ENCODE measurements at places on chromosomes 5 and 9.

- DNase-seq, result no peak
These were observed 877 bp downstream of the SH3GLB2 start for GRCh38 chr9:129027224-129027684.

- no peak for DNase-seq
These were observed 2102.7 kb upstream of the WWC1 start for GRCh38 chr5:166188501-166189325.

- DNase-seq, result no peak
These were observed 133.8 kb downstream of the SPOCK1 start for GRCh38 chr5:137365126-137365865.

DNA sequence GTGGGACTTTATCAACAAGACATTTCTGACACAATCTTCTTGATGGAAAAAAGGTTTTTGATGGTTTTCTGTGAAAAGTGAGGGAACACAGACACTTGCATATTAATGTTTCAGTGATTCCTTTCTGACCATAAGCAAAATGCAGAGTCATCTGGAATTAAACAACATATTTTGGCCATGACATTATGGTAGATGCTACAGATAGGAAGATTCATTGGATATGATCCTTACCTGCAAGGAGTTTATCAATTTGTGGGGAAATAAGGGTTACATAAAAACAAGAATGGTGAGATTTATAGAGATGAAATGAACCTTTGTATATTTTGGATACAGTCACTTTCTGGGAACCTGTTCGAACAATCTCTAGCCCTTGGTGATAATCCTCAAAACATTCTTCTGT lies 155.3 kb upstream of the GNA14 start:
- no peak for DNase-seq

DNA sequence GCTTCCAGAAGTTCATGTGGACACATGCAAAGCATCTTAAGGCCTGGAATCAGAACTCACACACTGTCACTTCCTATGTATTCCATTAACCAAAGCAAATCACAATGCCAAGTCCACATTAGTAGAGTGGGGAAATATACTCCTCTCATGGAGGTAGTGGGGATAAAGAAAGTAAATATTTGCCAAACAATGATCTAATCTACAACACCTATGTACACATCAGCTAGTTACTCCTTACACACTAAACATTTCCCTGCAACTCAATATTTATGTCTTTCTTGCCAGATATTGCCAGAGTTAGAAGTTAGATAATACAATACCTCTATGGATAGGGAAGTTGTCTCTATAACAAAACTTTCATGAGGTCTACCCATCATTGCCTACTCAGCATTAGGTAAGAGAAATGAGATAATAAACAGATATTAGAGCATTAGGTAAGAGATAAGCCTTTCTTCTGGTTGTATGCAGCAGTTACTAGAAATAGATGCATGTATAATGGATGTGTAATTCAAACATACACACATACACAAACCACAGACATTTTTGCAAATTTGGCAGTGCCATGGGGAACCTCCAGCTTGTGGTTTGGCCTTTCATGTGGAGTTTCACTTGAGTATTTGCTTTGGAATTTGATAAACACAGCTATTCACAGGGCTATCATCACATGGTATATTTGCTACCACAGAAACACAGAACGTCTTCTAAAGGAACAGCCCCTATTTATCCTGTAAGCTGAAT lies 196.5 kb downstream of the TLE1 start:
- DNase-seq, result no peak

DNA sequence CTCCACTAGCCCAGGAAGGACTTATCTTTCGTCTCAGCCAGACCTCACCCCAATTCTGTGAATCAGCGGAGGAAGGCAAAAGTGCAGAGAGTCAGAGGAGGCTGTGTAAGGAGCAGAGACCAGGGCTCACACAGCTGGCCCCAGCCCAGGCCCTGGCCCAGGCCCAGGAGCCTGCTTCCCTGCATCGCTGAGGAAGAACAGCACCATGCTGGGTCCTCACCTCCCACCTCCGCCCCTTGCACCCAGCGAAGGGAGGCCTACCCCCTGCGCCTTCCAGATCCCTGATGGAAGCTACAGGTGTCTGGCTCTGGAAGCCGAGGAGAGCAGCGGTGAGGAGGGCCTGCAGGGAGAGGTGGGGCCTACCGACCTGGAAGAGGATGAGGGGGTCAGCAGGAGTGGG lies 22.3 kb upstream of the SYNPO start:
- no peak for DNase-seq

DNA sequence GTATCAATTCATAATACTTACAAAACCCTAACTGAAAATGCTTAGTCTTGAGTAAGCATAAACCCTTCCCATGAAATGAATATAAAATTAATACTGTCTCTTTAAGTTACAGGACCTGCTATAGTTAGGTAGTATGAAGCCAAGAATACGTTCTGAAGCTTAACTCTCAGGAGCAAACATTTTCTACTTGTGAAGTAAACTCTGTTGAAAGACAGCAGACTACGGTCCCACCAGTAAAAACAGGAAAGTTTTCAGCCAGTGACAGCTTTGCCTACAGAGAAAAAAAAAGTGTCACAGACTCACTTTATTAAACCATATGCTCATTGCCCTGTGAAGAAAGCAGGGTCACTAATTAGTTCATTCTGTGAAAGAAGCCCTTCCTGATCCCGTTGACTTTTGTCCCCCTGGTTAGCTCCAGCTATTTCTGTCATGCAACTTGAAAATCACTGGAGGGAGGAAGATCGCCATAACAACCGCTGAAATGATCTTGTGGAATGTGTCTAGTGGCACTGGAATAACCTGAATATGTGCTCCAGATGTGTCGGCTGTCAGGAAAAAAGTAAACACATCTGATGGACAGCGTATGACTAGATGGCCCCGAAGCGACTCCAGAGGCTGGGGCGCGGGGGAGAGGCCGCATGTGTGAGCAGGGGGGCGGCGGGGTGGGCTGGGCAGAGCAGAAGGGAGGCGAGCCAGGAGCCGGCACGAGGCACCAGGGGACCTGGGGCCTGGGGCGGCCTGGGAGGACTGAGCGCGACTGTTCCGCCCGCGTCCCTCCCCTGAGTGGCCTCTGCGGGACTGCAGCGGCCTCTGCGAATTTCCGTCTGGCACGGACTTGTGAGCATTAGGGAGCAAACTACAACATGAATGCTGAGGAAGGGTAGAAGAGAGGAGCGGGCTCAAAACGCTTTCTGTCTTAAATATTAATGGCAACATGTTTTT lies 41.9 kb downstream of the BNC2 start:
- no peak for DNase-seq

- no peak for DNase-seq
These were observed 32.3 kb upstream of the ADAMTS2 start for GRCh38 chr5:179377421-179378115.

GRCh38 chr9:127505396-127506116 lies 54.2 kb downstream of the LRSAM1 start:
- no peak for DNase-seq

GRCh38 chr9:85040146-85040545 lies 370.6 kb downstream of the NTRK2 start:
- DNase-seq, result no peak

- DNase-seq, result peak; percentile 17
These were observed 40.0 kb upstream of the ARSB start for GRCh38 chr5:79025054-79025472.

GRCh38 chr9:77935974-77936373 lies 95.6 kb downstream of the GNAQ start:
- DNase-seq, result no peak

DNA sequence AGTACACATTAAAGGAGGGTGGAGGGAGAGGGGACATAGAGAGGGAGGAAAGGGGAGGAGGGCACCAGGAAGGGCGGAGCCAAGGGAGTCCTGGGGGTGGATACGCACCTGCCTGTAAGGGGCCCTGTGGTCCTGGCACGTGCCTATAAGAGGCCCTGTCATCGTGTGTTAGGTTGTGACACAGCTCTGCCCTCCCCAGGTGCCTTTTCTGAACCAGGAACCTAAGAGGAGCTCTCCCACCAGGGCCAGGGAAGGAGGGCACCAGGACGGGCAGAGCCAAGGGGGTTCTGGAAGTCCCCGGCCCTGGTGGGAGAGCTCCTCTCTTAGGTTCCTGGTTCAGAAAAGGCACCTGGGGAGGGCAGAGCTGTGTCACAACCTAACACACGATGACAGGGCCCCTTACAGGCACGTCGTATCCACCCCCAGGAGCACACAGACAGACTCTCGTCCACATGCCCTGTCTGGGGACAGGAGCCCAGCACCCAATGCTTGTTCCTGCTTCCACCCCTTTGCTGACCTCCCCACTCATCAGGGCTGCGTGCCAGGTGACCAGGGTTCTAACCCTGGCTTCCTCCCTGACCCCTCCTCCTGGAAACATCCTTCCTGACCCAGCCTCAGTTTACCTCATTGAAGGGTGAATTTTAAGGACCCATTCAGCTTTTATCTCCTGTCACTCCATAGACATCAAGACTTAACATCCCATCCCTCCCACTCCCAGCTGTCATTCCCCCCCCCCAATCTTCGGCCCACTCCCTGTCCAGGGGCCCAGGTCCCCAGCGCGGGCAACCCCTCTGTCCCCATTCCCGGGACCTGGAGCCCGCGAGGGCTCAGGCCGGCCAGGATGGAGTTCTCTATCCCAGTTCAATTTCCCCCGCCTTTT lies 12.9 kb upstream of the OLFM1 start:
- no peak for DNase-seq

DNA sequence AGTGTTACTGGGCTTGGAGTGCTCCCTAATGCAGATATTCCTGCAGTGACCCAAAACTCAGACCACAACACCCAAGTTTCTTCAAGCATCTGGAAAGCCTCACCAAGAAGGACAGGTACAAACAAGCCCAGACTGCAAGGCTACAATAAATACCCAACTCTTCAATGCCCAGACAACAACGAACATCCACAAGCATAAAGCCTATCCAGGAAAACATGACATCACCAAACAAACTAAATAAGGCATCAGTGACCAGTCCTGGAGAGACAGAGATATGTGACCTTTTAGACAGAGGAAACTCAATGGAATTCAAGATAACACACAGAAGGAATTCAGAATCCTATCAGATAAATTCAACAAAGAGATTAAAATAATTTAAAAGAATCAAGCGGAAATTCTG lies 605.6 kb downstream of the PDE4D start:
- no peak for DNase-seq

DNA sequence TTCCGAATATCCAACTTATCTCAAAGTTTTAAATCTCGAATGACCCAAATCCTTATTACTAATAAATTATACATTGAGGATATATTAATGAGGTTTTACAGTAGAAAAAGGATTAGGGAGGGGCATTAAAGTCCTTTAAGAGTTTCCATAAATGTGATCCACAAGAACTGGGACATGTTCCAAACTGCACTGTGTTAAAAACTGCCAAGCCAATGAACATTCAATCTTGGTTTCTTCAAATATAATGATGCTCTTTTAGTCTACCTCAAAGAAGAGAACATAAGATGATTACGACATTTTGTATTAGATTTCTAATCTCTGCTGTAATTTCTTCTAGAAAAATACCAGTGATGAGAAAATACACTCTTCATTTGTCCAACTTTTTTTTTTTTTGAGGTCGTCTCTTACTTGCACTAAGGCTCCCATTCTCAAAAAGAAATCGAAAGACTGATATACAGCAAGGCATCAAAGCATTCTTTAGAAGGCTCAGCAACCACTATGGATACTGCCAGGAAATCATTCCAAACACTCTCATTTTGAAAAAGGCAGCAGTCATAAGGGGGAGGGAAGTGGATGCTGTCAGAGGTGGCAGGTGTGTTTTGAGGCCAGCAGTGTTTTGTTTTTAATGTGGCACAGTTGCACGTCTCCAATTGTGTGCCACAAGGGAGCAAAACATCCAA lies 1.7 kb downstream of the PTAR1 start:
- DNase-seq, result no peak

- DNase-seq, result no peak
These were observed 8.9 kb downstream of the ATG10 start for GRCh38 chr5:81980598-81981260.

DNA sequence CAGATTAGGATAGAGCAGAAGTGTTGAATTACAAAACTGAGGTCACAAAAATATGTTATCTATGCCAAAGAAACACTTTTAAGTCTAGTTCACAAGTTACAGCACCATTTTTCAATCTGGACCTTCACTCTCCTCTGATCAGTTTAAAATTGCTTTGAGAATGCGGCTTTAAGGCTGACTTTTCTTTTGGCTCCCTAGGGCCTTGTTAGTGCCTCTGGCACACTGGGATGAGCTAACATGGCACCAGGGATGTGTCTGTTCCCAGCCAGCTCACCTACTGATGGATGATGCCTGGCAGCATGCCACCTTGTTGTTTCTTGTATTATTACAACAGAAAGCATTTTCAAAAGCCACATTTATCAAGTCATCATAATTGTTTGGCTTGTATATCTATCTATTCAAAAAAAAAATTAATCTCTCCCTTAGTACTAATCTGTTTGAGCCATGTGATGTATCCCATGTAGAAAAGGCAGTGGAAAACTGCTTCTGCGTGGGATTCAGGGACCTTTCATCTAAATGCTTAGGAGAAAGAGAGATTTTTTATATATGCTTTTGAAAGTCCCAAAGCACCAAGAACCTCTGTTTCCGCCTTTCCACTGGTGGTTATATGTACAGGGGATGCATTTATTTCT lies 46.6 kb downstream of the ADAMTSL1 start:
- no peak for DNase-seq

GRCh38 chr5:24103451-24104023 lies 541.2 kb downstream of the CDH10 start:
- no peak for DNase-seq

DNA sequence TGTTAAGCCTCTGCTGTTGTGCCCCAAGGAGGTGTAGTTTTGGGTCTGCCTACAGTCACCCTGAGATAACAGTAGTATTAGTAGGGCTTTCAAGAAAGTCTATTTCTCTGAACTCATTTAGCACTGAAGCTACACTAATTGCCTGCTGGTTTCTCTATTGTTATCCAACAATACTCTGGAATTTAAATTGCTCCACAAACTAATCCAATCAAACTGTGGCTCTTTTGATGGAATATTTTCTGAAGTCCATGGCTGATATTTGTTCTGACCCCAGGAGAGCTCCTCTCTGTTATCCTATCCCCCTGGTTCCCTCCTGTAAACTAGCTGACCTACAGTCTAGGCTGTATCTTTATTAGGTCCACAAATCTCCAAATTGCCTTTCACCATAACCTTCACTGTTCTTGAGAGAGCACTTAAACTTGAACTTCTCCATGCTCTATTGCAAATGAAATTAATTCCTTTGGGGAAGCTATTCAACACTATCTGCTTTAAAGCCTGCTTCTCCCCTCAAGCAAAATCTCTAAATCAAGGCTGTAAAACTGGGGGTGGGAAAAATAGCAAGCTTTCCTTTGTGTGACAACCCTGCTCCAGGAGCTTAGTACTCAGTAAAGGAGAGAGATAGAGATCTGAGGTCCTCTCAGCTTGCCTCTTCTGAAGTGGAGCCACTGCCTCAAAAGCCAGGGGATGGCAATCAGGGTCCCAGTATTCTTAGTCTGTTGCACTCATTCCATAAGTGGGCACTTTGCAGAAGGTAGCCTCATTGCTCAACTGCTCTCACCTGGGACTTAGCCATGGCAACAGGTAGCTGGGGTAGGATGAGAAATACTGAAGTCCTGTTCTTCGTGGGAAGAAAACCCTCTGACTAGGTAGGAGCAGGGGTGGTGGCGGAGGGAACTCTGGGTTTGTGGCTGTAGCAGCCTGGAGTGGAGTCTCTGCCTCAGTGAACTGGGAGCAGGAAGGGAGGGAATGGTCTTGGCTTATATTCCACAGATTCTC lies 110.9 kb downstream of the MACIR start:
- no peak for DNase-seq

- DNase-seq, result no peak
These were observed 88.9 kb downstream of the PCSK5 start for GRCh38 chr9:75979362-75979761.

- no peak for DNase-seq
These were observed 89.8 kb downstream of the PTTG1 start for GRCh38 chr5:160511280-160511929.

GRCh38 chr5:1465966-1466471 lies 20.8 kb upstream of the SLC6A3 start:
- no peak for DNase-seq

All from activated CD4-positive, alpha-beta T cell treated with anti-CD3 and anti-CD28 coated beads for 24 hours (primary cell).